CD4-positive, alpha-beta memory T cell (primary cell): ENCODE measurements at places on chromosomes 2 and 18. TPM values are rescaled to one million over a fixed set of nuclear protein-coding genes. Genes with fewer than 3 reads are reported as not detected.

DNA sequence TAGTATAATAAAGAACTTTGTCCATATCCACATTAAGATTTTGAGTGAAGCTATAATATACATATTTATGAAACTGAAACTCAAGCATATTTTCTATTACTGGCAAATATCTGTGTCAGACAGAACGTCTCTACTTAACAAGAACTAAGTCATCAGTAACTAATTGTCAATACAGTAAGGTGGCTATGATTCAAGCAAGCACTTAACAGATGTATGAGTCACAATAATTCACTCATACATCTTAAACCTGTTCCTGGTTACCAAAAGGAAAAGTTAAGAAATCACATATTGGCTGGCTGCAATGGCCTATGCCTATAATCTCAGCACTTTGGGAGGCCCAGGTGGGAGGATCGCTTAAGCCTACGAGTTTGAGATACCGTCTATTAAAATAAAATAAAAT is 96.0 kb downstream of the SOS1 start:
- H3K27me3 ChIP-seq, result no peaks in the 10 kb centered on the region
- DNase-seq, result no peak
- no peak overlapping the region for H3K4me3 ChIP-seq
- H3K36me3 ChIP-seq, result peaks cover 3% of the 10 kb centered on the region
- no peak overlapping the region for H3K27ac ChIP-seq

GRCh38 chr18:22267697-22268096 is 98.3 kb downstream of the GATA6 start:
- no peak overlapping the region for H3K4me3 ChIP-seq
- no peaks in the 10 kb centered on the region for H3K36me3 ChIP-seq
- DNase-seq, result no peak
- no peaks in the 10 kb centered on the region for H3K4me1 ChIP-seq

DNA sequence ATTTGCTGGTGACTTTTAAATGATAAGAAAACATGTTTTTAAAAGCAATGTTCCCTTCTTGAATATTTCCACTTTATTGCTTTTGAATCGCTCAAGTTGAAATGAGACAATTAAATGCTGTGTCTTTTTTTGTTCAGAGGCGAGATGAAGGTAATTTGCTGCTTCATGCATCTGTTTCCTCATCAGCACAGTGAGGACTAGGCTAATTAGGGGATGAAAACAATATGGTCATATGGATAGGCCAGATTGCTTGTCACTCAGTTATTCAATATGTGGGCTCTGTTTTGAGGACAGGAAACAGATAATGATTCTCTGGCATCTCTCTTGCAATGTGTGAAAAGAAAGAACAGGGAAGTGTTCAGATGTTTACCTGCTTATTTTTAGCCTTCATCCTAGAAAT is 61.0 kb downstream of the ERBB4 start:
- H3K27me3 ChIP-seq, result no peaks in the 10 kb centered on the region
- no peak for DNase-seq
- H3K36me3 ChIP-seq, result no peaks in the 10 kb centered on the region
- no peaks in the 10 kb centered on the region for H3K4me1 ChIP-seq
- no peak overlapping the region for H3K4me3 ChIP-seq
- no peak overlapping the region for H3K27ac ChIP-seq

DNA sequence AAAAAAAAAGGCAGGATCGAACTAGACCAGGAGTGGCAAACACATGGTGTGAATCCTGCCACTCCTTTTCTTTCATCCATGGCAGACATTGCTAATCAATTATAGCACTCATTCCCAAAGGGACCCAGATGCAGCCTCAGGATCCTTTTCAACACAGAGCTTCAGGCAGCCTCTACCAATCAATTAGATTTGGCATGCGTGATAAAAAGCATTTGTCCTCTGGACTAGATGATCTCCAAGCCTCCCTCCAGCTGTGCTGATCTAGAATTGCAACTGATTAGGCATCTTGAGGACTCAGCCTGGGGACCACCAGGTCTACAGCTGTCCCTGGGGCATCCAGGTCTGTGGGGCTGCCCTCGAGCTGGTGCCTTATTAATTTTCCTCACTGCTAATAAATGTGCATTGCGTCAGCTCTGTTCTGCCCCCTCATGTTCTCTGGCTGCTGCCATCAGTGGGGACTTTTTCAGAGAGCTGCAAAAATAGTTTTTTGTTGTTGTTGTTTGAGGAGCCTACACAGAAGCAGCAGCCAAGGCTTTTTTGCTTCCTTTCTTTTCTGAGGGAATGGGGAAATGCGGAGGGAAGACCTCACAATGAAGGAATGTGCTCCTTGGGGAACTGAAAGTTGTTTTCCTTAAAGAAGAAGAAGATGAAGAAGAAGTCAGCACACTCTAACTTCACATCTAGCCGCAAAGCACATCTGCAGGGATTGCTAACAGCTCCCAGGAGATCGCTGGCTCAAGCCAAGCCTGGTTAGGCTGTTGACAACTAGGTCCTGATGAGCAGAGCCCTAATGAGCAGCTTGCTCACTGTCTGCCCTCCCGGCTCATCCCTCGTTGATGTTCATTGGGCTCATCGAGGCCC is 8.8 kb upstream of the ATOH8 start:
- peaks cover 11% of the 10 kb centered on the region for H3K27me3 ChIP-seq
- no peak overlapping the region for H3K27ac ChIP-seq
- no peaks in the 10 kb centered on the region for H3K36me3 ChIP-seq

Gene TMEM237
- 5.2 TPM for total RNA-seq

- H3K36me3 ChIP-seq, result no peaks in the 10 kb centered on the region
- no peak overlapping the region for H3K27ac ChIP-seq
- H3K27me3 ChIP-seq, result no peaks in the 10 kb centered on the region
- H3K4me1 ChIP-seq, result peaks cover 12% of the 10 kb centered on the region
- H3K4me3 ChIP-seq, result no peak overlapping the region
- no peak for DNase-seq
These were observed 22.9 kb downstream of the ZNF532 start for GRCh38 chr18:58887613-58887963.

Gene ZNF396
- 5.5 TPM for total RNA-seq

DNA sequence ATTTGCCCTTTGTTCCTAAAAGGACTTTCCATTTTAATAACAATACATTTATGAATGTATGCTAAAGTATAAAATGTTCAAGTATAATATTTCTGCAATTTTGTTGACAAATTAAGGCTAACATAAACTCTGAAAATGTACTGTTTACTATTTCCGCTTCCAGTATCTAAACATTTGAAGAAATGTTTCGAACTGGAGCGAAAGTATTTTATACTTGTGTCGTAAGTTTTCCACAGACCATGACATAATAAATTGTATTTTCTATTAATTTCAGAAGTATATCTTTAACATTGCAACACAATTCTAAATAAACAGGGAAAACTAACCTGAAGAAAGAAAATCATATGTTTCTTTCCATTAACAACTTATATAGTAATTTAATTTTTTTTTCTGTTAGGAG is 146.3 kb downstream of the CALCRL start:
- no peaks in the 10 kb centered on the region for H3K36me3 ChIP-seq
- no peaks in the 10 kb centered on the region for H3K27me3 ChIP-seq
- no peak overlapping the region for H3K27ac ChIP-seq
- H3K4me1 ChIP-seq, result no peaks in the 10 kb centered on the region

GRCh38 chr2:54227798-54228197 is 28.2 kb downstream of the TSPYL6 start:
- H3K4me1 ChIP-seq, result no peaks in the 10 kb centered on the region
- no peak for DNase-seq
- H3K4me3 ChIP-seq, result no peak overlapping the region
- H3K27ac ChIP-seq, result no peak overlapping the region
- H3K27me3 ChIP-seq, result no peaks in the 10 kb centered on the region

Gene TOGARAM2
- 1.8 TPM for total RNA-seq

Gene AQP12B
- total RNA-seq, result not detected

Gene CRYGC
- total RNA-seq, result not detected

GRCh38 chr2:237722616-237723015 is 76.0 kb upstream of the RBM44 start:
- no peak for DNase-seq
- H3K36me3 ChIP-seq, result no peaks in the 10 kb centered on the region
- H3K27ac ChIP-seq, result no peak overlapping the region
- H3K4me1 ChIP-seq, result peaks cover 29% of the 10 kb centered on the region
- H3K27me3 ChIP-seq, result no peaks in the 10 kb centered on the region
- H3K4me3 ChIP-seq, result no peak overlapping the region

DNA sequence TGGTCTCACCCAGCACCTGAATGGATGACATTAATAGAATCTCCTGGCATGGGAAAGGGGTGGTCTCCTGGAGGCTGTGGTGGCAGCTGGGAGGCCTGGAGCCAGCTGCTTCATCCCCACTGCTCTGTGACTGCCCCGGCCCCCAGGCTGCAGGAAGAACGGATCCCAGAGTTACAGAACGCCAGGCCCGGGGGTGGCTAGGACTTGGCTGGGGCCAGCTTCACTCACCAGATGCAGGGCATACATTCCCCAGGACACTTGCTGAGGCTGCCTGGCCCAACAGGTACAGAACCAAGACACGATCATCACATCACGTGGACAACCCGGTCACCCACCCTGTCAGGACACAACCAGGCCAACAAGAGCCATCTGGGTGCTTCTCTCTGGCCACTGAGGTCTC is 178.6 kb upstream of the SALL3 start:
- no peaks in the 10 kb centered on the region for H3K4me1 ChIP-seq
- H3K27me3 ChIP-seq, result no peaks in the 10 kb centered on the region
- H3K4me3 ChIP-seq, result no peak overlapping the region
- DNase-seq, result no peak
- H3K27ac ChIP-seq, result no peak overlapping the region

DNA sequence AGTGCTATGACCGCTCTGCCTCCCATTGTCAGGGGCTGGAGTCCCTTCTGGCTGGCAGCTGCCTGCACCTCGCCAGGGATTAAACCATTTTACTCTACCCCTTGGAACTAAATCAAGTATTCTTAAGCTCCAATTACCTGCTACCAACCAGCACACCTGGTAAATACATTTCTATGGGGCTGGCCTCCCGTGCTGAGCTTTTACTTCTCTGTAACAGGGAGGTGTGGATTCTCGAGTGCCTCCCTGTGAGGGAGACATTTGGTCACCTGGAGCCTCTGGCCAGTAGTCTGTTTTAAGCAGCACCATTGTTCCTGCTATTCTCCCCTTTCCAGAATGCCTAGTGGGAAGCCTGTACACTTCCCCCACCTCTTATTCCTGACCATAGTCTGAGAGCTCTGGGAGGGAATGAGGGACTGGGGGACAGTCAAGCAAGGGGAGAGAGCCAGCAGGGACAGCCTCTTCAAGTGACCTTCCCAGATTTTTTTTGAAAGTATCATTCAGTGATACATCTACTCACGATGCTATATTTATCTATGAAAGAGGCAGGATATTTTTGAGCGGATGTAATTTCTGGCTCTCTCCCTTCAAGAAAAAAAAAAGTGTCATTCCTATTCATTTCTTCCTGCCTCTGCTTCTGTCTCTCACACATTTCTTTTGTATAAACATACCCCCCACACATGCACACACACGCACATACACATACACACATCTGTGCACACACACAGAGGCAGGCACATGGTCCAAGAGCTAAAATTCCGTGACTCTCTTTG is 112.8 kb downstream of the CAPN13 start:
- no peak overlapping the region for H3K27ac ChIP-seq
- DNase-seq, result no peak
- H3K4me3 ChIP-seq, result no peak overlapping the region
- no peaks in the 10 kb centered on the region for H3K27me3 ChIP-seq
- H3K36me3 ChIP-seq, result no peaks in the 10 kb centered on the region
